Stimulated activated CD4-positive, alpha-beta T cell treated with anti-CD3 and anti-CD28 coated beads, Interleukin-12 subunit alpha, Interleukin-12 subunit beta, amount 100 ng/mL, for 4 hours (primary cell): ENCODE measurements at places on chromosomes 5 and 9.

DNA sequence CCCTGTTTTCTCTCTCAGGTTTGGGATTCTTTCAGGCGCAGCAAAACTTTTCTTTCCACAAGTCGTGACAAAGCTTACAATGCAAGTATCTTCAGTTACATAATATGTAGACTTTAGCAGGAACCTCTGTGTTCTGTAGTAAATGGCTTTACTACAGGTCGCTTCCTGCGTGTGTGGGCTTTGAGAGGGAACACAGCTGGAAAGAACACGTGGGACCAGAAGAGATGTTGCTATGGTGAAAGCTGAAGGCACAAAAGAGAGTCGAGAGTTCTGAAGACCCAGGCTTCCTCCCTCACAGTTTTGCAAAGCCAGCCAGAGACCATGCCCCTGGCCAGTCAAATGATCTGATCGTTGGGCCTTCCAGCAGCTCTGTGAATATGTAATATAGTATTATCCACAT, 4.0 kb downstream of the ANKRD55 start:
- DNase-seq, result no peak

DNA sequence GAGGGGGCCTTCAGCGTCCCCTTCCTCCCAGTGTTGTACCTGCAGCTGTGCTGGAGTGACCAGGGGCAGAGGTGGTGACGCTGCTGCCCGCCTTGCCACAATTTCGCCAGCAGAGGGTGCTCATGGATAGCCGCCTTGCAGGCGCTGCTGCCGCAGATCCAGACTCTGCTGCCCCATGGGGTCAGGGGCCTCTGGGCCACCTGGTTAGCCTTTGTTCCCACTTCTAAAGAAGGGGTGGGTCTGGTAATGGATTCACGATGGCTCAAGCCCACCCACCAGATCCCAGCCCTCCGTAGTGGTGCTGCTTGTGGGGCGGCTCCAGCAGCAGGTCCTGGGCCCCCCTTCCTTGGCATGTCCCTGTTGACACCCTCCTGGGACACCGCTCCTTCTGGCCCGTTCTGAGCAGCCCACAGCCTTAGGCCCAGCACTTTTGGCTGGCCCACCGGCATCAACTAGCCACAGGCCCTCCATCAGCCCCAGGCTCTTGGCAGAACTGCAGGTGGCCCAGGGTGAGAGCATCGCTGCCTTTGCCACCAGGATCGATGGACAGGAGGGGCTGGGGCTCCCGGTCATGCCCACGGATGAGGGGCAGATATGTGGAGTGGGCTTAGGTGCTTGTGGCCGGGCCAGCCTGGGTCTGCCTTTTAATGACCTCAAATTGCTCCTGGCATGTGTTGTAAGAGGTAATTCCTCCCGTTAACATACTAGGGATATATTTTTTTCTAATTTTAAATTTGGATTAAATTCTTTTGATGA, 57.2 kb downstream of the COL5A1 start:
- peak; percentile 50 for DNase-seq

DNA sequence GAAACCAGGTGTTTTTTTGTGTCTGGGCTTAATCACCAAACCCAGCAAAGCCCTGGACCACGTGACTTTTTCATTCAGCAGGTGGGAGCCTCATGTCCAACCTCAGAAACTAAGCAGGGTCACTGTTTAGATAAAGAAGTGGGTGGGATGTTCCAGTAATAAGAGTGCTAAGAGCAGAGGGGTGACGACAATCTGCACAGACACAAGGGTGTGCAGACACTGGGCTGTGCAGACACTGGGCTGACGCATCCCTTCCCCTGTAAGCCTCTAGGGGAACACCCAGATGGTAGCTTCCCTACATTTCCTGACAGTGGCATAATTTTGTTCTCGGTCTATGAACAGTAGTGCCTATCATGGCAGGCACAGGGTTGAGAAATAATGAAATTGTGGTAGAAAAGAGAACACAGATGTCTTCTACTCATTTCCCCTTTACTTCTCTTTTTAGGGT, 85.1 kb downstream of the SAXO1 start:
- DNase-seq, result no peak

GRCh38 chr5:159132429-159133040, 32.8 kb upstream of the EBF1 start:
- DNase-seq, result no peak

DNA sequence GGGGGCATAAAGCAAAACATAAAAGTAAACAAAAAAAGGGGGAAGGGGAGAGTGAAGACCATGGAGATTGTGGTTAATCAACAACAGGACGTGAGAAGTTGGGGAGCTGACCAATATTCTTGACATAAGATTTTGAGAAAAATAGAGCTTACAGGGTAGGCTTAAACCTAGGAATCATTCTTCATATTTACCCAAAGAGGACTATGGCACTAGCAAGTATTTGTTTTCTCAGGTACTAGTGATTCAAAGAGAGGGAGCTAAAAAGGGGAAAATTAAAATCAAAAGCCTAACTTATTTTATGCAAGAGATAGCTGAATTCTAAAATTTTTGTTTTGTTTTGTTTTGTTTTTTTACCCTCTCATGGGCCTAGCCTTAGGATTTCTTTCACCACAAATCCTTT, 427.5 kb downstream of the PIK3R1 start:
- DNase-seq, result no peak

DNA sequence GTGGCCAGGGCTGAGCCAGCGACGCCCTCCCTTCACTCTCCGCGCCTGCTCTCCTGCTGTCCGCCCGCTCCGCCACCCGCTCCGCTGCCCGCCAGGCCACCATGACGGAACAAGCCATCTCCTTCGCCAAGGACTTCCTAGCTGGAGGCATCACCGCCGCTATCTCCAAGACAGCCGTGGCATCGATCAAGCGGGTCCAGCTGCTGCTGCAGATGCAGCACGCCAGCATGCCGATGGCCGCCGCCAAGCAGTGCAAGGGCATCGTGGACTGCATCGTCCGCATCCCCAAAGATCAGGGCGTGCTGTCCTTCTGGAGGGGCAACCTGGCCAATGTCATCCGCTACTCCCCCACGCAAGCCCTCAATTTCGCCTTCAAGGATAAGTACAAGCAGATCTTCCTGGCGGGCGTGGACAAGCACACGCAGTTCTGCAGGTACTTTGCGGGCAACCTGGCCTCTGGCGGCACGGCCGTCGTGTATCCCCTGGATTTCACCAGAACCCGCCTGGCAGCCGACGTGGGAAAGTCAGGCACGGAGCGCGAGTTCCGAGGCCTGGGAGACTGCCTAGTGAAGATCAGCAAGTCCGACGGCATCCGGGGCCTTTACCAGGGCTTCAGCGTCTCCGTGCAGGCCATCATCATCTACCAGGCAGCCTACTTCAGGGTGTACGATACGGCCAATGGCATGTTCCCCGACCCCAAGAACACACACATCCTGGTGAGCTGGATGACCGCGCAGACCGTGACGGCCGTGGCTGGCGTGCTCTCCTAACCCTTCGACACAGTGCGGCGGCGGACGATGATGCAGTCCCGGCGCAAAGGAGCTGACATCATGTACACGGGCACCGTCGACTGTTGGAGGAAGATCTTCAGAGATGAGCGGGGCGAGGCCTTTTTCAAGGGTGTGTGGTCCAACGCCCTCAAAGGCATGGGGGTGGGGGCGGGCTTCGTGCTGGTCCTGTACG, 1130.4 kb upstream of the ACO1 start:
- no peak for DNase-seq

- no peak for DNase-seq
Measured at GRCh38 chr9:98317134-98317857, 61.8 kb upstream of the TBC1D2 start.
